ENCODE measurements at places on chromosomes 6 and 20.

- no peak for DNase-seq
These were observed 401.1 kb downstream of the SAMD5 start for GRCh38 chr6:147909640-147910039.

GRCh38 chr20:8940326-8940725 is 128.6 kb upstream of the PLCB4 start:
- DNase-seq: no peak

DNA sequence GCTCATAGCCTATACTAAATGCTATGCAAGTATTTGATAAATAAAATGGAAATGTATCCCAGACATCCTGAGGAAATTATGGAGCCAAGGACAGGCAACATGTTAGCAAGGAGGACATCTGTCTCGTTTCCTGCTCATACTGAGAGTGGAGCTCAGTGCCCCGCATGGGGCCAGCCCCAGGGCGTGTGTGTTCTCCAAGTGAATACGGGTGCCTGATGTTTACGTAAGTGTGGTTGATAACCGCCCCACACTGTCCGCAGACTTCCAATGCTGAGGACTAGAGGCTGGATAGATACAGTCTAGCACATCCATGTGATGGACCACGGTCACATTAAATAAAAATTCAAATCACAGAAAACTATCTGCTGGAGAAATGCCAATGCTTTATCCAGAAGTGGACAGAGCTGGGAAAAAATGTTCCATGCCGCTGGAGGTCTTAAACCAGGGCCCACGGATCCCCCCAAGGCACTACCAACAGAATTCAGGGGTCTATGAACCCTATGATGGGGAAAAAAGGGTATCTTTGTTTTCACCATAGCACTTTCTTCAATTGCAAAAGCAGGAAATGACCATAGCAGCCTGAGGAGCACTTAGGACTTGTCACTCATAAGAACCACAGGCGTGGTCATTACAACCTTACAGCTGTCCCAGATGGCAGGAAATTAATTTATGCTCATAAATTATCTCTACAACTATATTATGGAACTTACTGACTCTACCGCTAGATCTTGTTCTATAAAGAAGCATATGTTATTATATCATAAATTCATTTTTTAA is 24.9 kb downstream of the TGM2 start:
- DNase-seq: no peak

- no peak for DNase-seq
These were observed 1152.0 kb downstream of the HACE1 start for GRCh38 chr6:103707596-103708325.

DNA sequence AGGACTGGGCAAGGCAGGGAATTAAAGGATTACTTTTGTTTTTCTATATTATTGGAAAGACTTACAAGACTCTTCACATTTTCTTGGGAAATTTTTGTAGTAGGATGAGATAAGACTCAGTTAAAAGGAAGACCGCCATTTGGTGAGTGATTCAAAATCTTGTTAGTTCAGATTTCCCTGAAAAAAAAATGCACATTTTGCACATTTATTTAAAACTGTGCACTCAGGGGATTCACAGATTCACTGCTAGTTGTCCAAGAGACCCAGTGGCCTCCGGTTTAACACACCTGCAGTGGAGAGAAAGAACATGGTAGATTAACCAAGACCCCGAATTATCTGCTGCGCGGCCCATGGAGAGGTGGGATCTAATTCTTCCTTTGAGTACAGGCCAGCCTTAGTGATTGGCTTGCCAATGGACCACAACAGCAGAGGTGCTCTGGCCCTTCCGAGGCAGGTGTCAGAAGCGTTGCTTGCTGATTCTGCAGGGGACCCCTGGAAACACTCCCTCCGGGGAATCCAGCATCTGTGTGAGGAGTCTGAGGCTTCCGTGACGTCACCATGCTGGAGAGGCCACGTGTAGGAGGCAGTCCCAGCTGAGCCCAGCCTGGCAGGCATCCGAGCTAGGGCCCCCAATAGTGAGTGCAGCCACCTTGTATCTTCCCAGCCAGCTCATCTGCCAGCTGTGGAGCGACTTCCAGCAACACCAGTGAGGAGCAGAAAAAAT is 68.9 kb downstream of the ZNF217 start:
- no peak for DNase-seq

- DNase-seq: no peak
These were observed 122.6 kb downstream of the TNFRSF21 start for GRCh38 chr6:47187113-47187512.

DNA sequence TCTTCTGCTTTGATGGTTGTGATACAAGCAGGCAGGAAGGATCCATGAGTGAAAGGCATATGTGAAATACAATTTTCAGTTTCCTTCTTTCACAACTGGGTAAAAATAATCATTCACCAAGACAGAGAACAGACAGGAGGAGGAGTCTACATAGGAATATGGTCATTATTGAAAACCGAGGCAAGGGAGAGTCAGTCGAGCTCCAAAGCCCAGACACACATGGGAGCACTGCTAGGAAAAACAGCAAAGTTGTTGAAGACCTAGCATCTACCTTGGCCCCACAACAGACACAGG is 260.6 kb downstream of the ERMARD start:
- no peak for DNase-seq

DNA sequence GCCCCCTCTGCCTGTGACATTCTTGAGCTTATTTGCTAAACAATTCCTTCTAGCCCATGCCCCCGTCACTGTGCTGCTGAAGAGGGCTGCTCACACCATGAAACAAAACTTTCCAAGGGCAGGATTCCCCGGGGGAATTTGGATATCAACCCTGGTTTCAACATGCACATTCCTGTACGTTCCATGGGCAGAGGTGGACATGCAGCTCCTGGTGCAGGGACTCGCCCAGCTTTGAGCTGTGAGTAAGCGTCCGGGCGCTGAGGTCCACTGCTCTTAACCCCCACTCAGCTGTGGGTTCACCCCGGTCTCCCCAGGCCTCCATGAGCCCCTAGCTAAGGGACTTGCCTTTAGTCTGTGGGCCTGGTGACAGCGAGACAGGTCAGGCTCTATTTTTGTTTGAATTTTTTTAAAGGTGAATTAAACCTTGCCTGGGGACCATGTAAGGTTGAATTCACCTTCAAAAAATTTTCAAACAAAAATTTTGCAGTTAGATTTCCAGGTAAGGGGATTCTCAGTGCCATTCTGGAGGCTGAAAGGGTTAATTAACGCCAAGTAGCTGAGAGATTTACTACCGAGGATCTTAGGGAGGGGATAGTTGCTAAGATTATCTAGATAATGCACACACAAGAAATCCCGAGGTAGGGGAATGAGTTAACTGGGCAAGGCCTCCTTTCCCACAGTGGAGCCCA is 70.3 kb upstream of the SLC22A23 start:
- DNase-seq: no peak

All from CD4-positive, alpha-beta T cell treated with Interleukin-4 for 4 hours (primary cell).